ENCODE measurements at places on chromosomes 6 and 20.

- DNase-seq, result peak; percentile 5
Observed at GRCh38 chr20:21615617-21616080, 89.8 kb upstream of the PAX1 start.

DNA sequence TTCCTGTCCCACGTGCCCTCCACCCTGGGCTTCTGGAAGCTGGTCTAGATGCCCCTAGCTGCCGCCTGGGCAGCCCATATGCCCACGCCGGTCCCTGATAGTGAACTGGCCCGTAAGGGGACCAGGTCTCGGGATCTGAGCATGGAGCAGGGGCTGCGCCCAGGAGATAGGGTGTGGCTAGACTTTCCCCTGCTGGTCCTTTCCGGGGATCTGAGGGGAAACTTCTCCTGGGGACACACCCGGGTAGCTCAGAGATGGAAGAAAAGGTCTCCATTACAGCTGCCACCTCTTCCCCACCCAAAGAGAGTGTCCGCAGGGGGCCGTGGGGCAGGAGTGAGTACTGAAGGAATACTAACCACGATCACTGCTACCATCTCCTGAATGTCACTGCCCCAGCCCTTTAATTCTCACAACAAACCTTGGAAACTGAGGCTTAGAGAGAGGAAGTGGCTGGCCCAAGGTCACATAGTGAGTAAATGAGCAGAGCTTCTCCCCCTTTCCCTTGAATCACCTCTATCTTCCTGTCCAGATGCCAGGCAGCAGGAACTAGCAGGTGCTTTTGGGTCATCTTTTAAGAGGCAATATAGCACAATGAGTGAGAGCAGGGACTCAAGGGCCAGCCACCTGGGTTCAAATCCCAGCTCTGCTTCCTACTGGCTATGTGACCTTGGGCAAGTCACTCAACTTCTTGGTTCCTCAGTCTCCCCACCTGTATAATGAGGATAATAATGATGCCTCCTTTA is 11.8 kb upstream of the CCN5 start:
- no peak for DNase-seq

GRCh38 chr6:132673376-132674094 is 14.6 kb upstream of the TAAR1 start:
- DNase-seq, result no peak

DNA sequence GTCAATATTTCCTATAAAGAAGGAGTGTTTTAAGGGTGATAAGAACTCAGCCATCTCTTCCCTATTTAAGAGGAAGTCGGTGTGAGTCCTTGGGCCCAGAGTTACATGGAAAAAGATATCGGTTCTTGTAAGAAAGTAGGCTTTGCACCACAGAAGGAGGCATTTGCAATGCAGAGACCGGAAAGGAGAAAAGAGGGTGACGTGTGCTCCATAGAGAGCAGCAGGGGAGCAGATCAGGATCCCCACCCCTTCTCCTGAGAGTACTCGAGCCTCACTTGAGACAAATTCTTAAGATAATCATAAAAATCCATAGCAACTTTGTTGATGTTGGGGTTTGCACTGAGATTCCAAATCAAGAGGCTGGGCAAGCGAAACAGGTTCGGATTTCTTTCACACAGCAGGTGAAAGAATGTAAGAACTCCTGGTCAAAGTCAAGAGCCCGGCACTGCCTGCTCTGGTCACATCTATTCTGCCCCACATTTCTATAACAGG is 27.8 kb downstream of the FOXA2 start:
- DNase-seq, result no peak

- DNase-seq, result no peak
Observed at GRCh38 chr20:24773751-24774201, 175.3 kb upstream of the CST7 start.

GRCh38 chr20:24746351-24746685 is 202.8 kb upstream of the CST7 start:
- no peak for DNase-seq

DNA sequence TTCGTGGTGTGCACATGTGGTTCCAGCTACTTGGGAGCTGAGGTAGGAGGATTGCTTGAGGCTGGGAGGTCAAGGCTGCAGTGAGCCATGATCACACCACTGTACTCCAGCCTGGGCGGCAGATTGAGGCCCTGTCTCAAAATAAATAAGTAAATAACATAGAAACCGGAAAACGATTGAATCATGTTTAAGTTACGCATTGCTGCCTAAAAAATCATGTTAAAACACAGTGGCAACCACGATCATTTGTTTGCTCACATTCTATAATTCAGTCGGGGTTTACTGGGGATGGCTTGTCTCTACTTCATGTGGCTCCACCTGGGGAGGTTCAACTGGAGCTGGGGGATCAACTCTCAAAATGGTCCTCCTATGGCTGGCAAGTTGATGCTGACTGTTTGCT is 8.2 kb upstream of the CDKN1A start:
- DNase-seq, result no peak
